ENCODE measurements at places on chromosomes 3 and 15.

- DNase-seq = no peak
Observed at GRCh38 chr3:134754768-134755559, 40.1 kb upstream of the EPHB1 start.

GRCh38 chr15:62895139-62895866 is 147.2 kb upstream of the TPM1 start:
- DNase-seq = no peak

DNA sequence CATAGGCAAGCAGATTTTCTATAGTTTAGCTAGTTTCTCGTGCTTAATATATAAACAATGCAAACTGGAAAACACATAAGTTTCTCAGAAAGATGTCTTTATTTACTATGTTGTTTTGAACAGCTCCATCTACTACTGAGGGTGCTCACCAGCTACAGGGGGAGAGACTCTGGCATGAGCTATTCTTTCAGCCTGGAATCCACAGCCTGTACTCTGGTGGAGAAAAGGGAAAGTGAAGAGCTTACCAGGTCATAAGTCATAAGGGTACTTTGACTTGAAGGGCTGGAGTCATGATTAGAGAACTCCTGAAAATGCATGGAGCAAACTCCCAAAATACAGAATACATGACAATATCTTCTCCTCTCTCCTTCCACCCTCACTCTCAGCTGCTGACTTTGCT is 4.4 kb upstream of the AVEN start:
- no peak for DNase-seq

DNA sequence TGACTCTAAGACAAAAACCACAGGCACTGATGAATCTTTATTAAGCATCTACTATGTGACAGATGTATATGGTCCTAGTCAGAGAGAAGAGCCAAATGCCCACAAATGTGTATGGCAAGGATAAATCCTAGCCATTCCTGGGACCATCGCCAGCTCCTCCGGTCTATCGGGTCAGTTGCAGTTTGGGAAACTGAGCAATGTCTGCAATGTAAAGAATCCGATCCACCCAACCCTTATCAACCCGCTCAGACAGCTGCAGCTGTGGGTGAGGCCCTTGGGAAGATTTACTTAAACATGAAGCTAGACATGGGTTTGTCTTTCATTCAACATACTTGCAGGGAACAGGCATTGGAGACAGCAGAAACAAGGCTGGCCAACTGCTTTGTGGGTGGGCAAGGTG is 40.5 kb upstream of the CDV3 start:
- DNase-seq = no peak

DNA sequence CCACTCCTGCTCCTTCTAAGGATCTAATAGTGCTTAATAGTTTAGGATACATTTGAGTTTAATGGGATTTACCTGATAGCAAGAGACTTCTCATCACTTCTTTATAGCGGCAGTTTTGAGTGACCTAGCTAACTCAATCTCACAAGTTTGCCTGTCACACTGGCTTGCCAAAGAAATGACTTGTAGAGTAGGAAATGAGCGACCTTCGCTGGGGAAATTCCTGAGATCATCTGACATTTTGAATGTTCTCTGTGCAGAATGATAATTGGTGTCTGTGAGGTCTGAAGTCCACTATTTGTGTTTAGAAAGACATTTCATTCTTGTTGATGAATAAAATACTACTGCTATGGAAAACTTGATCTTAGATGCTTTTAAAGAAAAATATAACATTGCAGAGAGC is 30.3 kb downstream of the SUCLG2 start:
- no peak for DNase-seq

GRCh38 chr3:150495563-150496168 is 50.6 kb downstream of the SERP1 start:
- no peak for DNase-seq

DNA sequence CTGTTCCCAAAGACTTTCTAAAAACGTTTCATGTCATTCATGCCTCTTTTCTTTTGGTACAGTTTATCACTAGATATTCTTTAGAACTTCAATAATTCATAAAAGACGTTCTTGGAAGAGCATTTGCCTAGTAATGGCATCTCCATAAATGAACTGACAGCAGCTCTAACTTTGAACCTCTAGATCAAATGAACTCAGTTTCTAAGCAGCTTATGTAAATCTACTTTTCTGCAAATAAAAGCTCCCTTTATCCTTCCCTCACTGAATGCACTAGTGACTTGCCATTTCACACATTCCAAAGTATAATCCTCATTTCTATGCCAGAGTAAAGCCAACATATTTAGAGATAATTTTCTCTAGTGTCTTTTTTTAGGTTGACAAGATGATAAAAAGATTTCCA is 85.2 kb downstream of the ZMAT3 start:
- no peak for DNase-seq

GRCh38 chr3:191298846-191299245 is 30.3 kb upstream of the CCDC50 start:
- DNase-seq = no peak

GRCh38 chr3:112132554-112132953 is 494 bp downstream of the GCSAM start:
- no peak for DNase-seq

DNA sequence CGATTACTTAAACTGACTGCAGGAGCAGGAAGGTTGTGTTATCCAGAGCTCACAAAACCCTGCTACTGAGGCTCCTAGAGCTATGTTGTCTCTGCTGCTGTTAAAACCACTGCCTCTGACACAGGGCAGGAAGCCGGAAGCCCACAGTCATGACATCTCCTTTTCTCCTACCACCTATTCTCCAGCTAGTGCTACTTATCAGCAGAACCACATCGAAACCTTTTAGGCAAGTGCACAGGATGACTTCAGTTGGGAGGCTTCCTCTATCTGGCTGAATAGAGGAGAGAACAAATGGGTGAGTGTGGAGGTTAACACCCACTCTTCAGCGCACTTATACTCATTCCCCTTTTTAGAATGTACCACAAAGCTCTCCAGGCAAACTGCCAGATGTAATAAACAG is 638.0 kb downstream of the OTOL1 start:
- no peak for DNase-seq

- DNase-seq = no peak
Observed at GRCh38 chr3:128053614-128054013, 1.4 kb downstream of the SEC61A1 start.

DNA sequence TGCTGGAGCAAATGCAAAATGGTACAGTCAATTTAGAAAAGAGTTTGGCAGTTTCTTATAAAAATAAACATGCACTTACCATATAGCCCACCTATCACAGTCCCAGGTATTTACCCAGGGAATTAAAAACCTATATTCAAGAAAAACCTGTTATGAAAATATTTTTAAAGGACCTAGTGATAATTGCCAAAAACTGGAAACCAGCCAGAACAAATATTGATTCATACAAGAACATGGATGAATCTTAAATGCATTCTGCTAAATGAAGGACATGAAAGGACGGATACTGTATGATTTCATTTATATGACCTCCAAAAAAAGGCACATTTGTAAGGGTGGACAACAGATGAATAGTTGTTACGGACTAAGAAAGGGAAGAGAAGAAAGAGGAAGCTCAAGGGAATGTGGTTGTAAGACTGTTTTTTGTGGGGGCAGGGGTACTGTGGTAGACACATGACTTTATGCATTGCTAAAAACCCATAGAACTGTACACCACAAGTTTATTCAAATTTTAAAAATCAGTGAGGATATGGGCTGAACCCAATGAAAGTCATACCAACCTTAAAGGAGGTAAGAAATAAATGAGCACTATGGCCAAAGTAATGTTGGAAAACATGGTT is 61.0 kb downstream of the ZBBX start:
- no peak for DNase-seq

Data from left renal pelvis (tissue), 4 donors.